PC-9 (cell line): ENCODE measurements at places on chromosomes 13 and 19. TPM values are rescaled to one million over a fixed set of nuclear protein-coding genes. Genes with fewer than 3 reads are reported as not detected.

The RNF126 gene
- total RNA-seq, result 54.4 and 63.7 TPM in 2 replicates

The SSC5D gene
- total RNA-seq, result 3.9 and 4.8 TPM in 2 replicates

- H3K36me3 ChIP-seq, result no peaks in the 10 kb centered on the region
- no peaks in the 10 kb centered on the region for H3K4me1 ChIP-seq
- peaks cover 60% of the 10 kb centered on the region for H3K27me3 ChIP-seq
- DNase-seq, result no peak
These were observed 33.1 kb upstream of the CACNA1A start for GRCh38 chr19:13539332-13539731.

DNA sequence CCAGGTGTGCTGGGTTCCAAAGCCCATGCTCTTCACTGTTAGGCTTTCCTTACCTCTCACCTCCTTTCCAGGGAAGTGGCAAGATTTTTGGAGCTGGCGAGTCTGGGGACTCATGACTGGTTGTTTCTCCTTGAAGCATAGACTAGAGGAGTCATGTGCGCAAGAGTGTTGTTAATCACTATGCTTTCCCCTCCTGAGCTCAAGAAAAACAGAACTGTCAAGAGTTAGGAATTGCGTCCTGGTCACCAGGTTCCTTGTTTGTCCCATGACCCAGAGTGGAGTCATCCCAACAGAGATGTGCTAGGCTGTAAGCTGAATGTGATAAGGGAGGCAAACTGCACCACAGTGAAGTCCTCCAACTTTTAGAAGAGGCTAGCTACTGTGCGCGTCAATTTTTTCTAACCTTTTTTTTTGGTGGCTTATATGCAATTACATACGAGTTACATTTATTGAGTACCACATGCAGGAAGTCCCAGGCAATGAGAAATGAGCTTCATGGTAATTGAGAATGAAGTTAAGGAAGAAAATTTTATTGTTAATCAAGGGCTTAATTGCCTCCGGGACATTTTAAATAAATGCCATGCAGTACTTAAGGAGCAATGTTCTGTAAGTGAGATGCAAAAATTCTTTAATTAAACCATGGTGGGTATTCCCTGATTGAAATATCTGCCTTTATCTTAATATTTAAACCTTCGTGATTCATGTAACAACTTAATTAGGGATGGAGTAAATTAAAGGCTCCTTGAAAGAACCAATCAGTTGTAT, 233.9 kb downstream of the ZIC5 start:
- H3K36me3 ChIP-seq, result no peaks in the 10 kb centered on the region
- 0 out of 2 replicates have a peak, but pooled peaks cover 10% of the 10 kb centered on the region for H3K27me3 ChIP-seq
- H3K4me3 ChIP-seq, result no peak overlapping the region
- H3K4me1 ChIP-seq, result no peaks in the 10 kb centered on the region

DNA sequence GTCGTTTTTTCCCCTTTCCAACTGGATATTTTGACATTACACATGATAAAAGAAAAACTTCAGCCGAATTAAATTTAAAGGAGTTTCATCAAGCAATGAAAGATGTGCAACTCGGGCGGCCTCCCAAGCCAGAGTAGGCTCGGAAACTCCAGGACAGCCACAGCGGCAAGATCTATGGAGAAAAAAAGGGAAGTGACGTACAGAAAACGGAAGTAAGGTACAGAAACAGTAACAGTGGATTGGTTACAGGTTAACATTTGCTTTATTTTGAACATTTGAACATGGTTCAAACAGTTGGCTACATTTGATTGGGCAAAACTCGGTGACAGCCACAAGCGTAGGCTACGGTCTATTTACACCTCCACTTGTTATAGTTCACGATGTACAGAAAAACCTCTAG, 30.5 kb upstream of the FAM124A start:
- no peak for DNase-seq
- no peaks in the 10 kb centered on the region for H3K36me3 ChIP-seq
- peaks cover 65% of the 10 kb centered on the region for H3K27me3 ChIP-seq
- no peaks in the 10 kb centered on the region for H3K4me1 ChIP-seq
- no peak overlapping the region for H3K4me3 ChIP-seq

- H3K27me3 ChIP-seq, result no peaks in the 10 kb centered on the region
- no peak overlapping the region for H3K27ac ChIP-seq
- H3K4me1 ChIP-seq, result peaks cover 18% of the 10 kb centered on the region
- no peak for DNase-seq
- H3K4me3 ChIP-seq, result no peak overlapping the region
These were observed 2.8 kb upstream of the FCGBP start for GRCh38 chr19:39937094-39937720.
